ENCODE measurements at places on chromosomes 1 and 21.
A peak's percentile ranks its signal among the peaks of the same experiment; 100 is the strongest.

DNA sequence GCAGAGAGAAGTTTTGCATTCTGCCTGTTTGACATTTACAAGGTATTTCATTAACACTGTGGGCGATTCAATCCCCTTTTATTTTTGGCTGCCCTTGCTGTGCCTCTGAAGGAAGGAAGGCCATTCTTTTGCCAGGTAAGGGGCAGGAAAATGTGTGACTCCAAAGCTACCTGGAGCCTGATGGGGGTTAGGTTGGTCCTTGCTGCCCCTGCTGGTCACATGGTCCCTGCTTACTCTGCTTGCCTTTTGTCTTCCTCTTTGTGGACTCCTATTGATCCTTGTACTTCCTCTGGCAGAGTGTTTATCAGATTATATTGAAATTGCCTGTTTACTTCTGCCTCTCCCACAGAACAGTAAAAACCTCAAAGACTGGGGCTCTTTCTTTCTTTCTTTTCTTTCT is 65.7 kb downstream of the ST6GALNAC3 start:
- DNase-seq: no peak

DNA sequence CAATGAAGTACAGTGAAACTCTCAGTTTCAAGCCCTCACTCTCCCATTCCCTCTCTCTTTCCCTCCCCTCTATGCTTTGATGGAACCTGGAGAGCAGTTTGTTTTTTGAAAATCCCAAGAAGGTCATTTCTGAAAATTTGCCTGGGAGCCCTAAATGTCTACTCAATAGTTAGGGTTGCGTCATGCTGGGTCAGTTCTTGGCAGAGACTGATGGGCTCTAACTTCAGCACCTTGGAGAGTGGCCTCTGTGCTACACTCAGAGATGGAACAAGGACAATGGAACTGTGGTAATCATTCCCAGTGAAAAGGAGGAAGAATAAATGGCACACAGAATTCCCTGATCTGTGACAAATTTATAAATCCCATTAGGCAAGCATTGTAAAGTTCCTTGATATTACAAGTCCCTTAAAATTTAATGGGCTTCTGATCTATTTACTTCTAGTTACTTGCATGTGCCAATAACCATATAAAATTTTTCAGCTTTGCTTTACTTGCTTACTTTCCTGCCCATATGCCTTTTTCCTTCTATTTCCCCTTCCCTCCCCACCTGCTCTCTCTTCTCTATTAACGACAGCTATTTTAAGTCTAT is 182.9 kb upstream of the KCND3 start:
- DNase-seq: no peak

GRCh38 chr1:156767879-156768604 is 707 bp downstream of the PRCC start:
- DNase-seq: no peak

DNA sequence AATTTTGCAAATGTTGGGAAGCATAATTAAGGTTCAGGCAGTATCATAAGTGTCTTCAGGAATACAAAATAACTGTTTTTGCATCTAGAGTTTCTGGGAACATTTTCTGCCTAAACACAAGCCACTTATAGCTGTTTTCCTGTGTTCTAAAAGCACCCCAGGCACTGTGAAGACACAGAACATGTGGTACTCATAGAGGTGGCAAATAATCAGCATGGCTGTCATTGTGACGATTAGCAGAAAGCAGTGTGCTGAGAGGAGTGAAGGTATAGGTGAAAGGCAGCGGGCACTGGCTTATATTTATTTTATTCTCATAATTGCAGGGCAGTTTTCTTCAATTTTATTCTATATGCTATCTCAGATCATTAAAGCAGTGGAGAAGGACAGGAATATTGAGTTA is 119.6 kb downstream of the LRRC53 start:
- DNase-seq: no peak

- DNase-seq: no peak
These were observed 345.5 kb downstream of the SMYD3 start for GRCh38 chr1:246161626-246162025.

GRCh38 chr1:81811757-81812371 is 11.1 kb downstream of the ADGRL2 start:
- DNase-seq: no peak

DNA sequence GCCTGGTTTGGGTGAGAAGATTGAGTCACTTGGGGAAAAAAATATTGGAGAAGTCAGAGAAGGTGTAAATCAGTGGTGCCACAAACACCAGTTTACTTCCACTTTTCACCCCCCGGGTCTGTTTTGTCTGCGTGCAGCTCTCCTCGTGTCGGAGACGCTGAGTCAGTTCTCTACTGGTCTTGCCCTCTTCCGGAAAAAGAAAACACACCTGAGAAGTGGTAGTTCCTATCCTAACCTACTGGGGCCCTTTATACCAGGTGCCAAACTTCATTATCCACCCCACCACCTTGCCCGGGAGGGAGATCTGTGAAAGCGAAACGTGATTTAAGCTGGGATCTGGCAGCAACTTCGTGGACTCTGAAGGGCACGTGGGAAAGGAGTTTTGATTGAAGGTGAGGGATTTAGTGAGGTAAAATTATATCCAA is 855 bp upstream of the IVNS1ABP start:
- peak; percentile 71 for DNase-seq

GRCh38 chr1:94621802-94622201 is 80.2 kb upstream of the F3 start:
- DNase-seq: no peak

- DNase-seq: no peak
These were observed 4.8 kb upstream of the FBLIM1 start for GRCh38 chr1:15753776-15754175.

DNA sequence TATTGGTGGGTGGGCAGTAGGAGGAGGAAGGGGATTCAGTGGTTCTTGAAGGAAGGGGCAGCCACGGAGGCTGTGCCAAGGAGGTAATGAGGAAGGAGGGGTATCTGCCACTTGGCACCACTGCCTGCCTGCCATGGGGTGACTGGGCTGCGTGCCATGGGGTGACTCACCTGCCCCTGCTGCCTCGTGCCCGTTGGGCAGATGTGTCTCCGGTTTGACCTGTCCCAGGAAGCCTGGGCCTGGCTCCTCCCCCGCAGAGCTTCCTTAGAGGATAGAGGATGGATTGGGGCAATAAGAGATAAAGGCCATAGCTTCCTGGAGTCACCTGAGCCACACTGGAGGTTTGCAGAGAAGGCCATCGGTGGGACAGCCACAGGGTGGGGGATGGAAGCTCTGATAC is 1.7 kb downstream of the PADI3 start:
- DNase-seq: no peak

DNA sequence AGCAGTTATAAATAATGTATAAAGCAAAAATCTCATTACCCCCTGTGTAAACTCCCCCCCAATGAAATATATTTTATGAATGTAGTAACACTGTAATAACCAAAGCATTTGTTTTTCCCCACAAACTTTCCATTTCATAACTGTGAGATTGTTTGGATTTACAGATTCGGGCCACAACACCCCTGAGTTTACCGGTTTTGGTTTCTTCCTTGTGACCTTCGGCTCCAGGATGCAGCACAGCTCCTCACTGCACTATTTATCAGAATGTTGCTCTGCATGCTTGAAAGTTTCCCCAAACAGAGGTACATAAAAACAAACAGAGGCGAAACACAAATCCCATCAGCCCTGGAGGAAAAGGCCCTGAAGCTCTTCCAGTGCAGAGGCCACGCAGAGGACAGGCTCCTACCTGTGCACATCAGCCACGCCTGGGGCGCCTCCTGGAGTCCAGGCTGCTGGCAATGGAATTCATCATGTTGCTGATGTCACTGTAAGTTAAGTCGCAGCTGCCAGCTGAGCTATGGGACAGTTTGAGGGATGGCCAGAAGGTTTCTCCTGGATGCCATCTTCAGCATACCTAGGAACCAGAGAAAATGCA is 122.0 kb downstream of the LMO4 start:
- no peak for DNase-seq

DNA sequence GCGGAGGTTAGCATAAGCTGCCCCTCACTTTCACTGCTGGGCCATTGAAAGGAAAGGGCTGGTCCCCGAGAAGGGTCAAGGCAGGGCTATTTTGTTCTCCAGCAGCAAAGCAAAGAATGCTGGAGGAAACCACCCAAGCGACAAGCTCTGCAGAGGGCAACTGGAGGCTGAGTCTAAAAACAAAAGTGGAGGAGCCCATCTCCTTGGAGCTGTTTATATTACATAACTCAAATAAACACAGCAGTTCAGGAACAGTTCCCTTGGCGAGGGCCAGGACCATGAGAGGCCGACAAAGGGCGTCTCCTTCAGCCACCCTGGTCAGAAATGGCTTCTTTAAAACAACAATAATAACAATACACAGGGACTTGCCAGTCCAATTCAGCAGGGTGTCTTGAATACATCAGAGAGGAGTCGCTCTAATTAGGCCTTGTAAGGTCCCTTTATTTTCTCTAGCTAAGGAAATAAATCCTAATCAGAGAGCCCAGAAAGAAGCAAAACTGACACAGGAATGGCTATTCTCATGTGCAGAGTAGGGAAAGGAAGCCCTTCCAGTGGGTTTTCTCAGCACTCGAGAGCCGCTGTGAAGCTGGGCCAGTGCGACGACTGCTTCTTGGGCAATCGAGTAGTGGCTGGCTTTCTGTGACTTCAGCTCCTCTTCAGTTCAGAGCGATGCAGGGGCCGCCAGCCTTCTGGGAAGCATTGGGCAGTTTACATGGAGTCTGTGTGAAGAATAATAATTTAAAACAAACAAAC is 57.0 kb upstream of the TARBP1 start:
- DNase-seq: no peak

GRCh38 chr1:4611563-4612341 is 42.7 kb upstream of the AJAP1 start:
- DNase-seq: no peak

- DNase-seq: no peak
These were observed 33.3 kb upstream of the CFAP298 start for GRCh38 chr21:32645261-32646182.

DNA sequence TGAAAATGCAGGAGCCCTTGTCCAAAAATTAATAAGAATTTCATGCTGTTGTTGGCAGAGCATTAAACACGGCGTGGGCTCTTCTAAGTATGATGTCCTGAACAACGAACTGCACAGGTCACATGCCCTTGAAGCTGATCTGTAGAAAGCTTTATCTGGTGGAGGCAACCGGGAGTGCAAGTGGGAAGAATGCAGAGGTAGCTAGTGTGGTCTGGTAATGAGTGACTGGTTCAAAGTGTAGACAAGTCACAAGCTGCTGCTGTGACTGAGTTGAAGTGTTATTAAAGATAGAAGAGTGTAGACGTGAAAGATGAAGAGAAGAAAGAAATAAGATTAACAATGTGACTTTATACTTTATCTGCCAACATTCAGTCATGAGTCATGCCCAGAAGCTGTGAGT is 361.9 kb downstream of the TTLL7 start:
- no peak for DNase-seq
